NCI-H2029 (cell line): ENCODE measurements at places on chromosomes 3 and 15.

DNA sequence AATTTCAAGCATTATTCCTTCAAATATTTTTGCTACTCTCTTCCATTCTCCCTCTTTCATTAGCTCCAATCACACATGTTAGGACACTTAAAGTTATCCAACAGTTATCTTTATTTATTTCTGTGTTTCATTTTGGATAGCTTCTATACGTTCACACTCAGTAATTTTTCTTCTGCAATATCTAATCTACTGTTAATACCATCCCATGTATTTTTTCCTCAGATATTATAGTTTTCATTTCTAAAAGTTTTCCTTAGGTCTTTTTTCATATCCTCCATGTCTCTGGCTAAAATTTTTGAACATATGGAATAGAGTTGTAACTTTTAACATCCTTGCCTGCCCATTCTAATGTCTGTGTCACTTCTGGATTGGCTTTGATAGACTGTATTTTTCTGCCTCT, 73.4 kb downstream of the CTNNB1 start:
- no peak for DNase-seq

DNA sequence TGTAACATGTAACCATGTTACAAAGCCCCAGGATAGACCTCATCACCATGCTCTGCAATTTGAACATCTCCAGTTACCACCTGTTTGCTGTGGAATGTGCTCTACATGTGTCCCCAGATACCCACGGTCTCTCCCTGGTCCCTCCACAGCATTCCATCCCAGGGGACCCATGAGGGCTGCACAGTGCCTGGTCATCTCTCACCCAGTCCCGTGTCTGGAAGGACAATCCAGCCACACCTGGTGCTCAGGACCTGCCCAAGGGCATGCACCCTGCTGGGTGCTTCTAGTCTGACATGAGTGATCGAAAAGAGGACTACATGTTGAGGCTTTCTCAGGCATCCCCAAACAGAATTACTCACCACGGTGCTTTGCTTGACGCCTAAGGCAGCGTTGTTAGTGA, 119.6 kb upstream of the ATP10A start:
- DNase-seq, result no peak

GRCh38 chr15:82044373-82045178, 1.2 kb downstream of the MEX3B start:
- peak; percentile 47 for DNase-seq

DNA sequence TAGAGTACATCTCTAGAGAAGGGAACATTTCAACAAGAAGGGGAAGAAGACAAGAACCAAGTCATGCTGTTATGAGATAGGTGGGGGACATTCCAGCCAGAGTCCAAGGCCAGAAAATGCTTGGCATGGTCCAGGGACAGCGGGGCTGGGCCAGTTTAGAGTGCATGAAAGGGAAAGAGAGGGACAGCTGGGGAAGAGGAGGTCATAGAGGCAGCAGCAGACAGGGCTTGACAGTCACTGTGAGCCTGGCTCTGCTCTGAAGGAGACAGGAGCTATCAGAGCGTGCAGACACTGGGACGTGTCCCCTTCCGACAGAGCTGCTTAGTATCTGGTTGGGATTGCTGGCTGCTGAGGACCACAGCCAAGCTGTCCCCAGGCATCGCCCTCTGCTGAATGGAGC, 35.7 kb upstream of the PRR20G start:
- DNase-seq, result no peak

- no peak for DNase-seq
Measured at GRCh38 chr3:76065964-76066363, 280.6 kb upstream of the ZNF717 start.

- DNase-seq, result no peak
Measured at GRCh38 chr15:68640791-68641331, 62.1 kb downstream of the CORO2B start.

GRCh38 chr15:69910514-69910913, 187.2 kb downstream of the TLE3 start:
- no peak for DNase-seq

GRCh38 chr3:16058521-16058920, 116.0 kb upstream of the GALNT15 start:
- DNase-seq, result no peak

DNA sequence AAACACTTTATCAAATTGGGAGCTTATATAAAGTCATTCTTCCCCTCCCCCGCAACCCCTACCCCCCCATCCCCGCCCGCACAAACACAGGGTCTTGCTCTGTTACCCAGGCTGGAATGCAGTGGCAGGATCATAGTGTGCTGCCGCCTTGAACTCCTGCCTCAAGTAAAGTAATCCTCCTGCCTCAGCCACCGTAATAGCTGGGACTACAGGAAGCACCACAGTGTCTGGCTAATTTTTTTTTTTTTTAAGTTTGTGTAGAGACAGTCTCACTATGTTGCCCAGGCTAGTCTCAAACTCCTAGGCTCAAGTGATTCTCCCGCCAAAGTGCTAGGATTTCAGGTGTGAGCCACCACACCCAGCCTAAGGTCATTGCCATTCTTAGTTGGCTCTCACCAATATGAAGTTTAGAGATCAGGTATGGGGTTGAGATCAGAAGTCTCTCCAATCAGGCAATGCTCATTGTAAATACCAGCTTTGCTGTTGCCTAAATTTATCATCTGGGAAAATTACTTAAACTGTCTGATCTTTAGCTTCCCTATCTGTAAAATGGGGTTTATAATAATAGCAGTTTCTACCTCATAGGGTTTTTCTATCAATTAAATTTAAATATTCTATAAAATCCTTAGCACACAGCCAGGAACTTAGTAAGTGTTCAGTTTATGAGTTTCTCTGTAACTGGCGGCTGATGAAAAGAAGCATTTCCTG, 60.3 kb downstream of the TGFBR2 start:
- DNase-seq, result no peak

DNA sequence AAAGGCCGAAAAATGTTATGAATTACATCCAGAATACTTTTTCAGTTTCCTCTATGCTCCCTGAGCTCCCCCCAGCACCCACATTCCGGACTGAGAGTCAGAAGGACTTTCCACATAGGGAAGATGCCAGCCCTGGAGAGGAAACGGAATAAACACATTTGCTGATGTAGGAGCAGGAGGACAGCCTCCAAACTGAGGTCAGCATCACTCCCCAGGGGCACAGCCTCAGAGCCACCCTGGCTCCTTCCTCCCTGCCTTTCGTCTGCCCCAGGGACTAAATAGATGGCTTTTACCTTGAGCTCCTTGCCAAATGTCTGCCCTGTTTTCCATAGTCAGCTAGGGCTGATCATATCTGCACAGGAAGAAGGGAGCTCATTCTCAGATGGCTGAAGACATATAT, 22.6 kb upstream of the SLCO2A1 start:
- no peak for DNase-seq

- no peak for DNase-seq
Measured at GRCh38 chr3:36891701-36892160, 53.1 kb downstream of the TRANK1 start.

GRCh38 chr3:131356006-131356595, 25.5 kb upstream of the NUDT16 start:
- no peak for DNase-seq

GRCh38 chr3:117195034-117195433, 485.5 kb downstream of the TUSC7 start:
- no peak for DNase-seq

GRCh38 chr3:54888873-54889272, 39.0 kb downstream of the LRTM1 start:
- no peak for DNase-seq

DNA sequence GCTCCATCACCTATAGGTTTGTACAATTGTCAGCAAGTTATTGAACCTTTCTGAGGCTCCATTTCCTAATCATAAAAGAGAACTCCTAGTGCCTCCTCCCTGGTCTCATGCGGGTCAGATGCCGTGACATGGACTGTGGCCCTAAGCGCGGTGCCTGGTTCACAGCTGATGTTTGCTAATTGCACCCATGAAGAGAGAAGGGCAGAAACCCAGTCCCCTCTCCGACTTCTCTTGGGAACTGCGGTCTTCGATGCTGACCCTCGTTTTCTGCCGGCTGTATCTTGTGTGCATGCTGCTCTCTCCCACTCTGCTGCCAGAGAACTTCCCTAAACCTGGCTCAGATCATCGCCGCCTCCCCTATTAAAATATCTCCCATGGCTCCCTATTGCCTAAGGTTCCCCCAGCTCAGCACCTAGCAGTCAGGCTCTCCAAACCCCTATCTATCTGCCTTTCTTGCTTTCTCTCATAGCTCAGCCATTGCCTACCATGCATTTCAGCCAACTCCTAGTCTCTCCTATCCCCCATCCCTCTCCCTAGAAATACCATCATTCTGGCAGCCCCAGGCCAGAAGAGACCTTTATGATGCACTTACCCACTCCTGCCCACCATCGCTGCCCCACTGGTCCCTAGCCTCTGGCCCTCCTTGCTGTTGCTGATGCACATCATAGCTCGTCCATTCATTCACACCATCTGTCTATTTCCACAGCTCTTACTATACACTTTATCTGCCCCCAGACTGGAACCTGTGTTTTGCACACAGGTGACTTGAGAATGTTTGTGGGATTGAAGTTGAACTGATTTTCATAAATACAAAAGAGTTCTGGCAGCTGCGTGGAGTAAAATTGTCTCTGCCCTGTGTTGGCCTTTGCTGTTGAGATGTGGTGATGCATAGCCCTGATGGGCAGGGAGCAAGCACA, 6.6 kb downstream of the ISG20 start:
- DNase-seq, result no peak

- DNase-seq, result peak; percentile 58
Measured at GRCh38 chr3:15557511-15557946, 36.0 kb upstream of the COLQ start.

DNA sequence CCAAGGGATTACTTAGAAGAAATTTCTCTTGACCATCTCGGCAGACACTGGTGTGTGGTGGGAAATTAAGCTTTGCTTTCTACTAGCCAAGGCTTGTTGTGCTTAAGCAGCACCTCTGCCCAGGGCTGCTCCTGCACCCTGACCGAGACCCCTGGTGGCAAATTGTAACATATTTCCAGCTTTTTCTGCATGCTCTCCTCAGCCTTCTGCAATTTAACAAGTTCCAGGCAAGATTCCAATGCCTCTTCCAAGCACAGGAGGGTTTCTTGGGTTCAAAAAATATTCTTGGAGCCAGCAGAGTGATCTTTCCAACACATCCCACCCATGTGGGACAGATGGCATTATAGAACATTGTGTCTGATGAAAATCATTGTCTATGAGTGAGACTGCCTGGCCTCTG, 210.5 kb downstream of the CLSTN2 start:
- no peak for DNase-seq

GRCh38 chr3:9347081-9347480, 15.8 kb upstream of the THUMPD3 start:
- no peak for DNase-seq

GRCh38 chr3:56800130-56800831, 1.5 kb downstream of the ARHGEF3 start:
- DNase-seq, result no peak

GRCh38 chr3:98180319-98180890, 13.9 kb downstream of the OR5H15 start:
- DNase-seq, result no peak

DNA sequence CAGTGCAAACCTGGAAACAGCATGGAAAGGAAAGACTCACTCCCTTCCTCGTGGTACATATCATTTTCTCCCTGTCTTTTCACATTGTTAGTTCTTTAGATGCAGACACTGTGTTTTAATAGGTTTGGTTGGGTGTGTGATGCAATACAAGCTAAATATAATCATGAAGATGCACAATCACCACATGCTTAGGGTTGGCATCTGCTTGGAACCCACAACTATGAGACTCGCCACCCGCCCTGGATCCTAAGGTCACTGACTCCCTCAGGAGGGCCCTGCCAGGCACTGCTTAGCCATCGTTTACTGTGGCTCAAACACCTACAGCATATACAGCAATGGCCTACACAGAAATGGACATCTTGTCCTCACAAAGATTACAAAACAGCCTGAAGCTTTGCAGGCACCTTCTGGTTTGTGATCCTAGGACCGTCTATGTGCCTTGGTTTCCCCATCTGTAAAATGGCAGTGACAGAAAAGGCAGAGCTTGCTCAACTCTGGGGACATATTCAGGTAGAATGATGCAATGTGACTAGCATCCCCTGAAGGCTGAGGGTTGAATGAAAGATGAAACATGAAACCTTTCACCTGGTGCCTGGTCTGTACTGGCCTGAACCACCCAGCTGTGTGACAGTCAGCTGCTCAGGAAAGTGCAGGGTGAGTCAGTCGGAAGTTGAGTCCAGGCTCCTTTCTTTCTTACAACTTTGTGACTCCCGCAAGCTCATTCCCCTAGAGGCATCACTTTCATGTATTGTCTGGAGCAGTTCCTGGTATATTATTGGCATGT, 123.6 kb upstream of the PFN2 start:
- peak; percentile 31 for DNase-seq

DNA sequence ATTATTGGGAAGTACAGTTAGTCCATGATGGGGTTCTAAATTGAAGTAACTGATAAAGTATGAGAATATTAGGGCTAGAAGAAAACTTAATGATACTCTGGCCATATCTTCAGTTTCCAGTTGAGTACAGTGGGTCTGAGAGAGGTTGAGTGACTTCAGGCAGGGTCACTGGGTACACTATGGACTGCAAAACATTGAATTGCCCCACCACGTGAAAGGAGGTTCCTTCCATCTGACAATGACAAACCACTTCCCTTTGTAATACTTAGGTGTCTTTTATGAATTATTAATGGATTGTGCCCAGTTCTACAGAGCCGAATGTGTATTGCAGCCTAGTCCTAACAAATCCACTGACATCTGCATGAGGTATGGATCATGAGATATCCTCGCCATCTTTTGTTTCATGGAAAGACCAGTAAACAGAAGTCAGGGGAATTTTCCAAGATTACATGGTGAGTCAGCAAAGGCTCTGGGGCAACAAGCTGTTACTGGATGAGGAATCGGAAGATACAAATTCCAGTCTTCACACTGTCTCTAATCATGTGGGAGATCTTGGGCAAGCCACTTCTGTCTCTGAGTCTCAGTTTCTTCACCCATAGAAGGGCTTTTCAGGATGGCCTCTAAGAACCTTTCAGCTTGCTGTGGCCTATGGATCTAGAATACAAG, 66.5 kb upstream of the BCL6 start:
- DNase-seq, result no peak

GRCh38 chr3:61058836-61059235, 192.4 kb downstream of the FHIT start:
- no peak for DNase-seq

DNA sequence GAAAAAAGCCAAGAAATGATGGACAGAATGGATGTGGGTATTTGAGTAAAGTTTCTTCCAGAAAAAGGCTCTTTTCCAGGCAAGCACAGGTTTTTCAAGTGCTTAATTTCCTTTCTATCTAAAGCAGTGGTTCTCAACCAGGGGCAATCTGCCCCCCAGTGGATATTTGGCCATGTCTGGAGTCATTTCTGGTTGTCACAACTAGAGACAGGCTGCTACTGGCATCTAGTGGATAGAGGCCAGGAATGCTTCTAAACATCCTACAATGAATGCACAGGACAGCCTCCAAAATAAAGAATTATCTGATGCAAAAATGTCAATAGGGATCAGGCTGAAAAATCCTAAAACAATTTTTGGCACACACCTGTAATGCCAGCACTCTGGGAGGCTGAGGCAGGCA, 23.9 kb downstream of the SEC22C start:
- DNase-seq, result peak; percentile 11
